Stimulated activated CD4-positive, alpha-beta T cell treated with anti-CD3 and anti-CD28 coated beads, Interleukin-2, amount 100 ng/mL, for 24 hours (primary cell): ENCODE measurements at places on chromosomes 12 and 14.

DNA sequence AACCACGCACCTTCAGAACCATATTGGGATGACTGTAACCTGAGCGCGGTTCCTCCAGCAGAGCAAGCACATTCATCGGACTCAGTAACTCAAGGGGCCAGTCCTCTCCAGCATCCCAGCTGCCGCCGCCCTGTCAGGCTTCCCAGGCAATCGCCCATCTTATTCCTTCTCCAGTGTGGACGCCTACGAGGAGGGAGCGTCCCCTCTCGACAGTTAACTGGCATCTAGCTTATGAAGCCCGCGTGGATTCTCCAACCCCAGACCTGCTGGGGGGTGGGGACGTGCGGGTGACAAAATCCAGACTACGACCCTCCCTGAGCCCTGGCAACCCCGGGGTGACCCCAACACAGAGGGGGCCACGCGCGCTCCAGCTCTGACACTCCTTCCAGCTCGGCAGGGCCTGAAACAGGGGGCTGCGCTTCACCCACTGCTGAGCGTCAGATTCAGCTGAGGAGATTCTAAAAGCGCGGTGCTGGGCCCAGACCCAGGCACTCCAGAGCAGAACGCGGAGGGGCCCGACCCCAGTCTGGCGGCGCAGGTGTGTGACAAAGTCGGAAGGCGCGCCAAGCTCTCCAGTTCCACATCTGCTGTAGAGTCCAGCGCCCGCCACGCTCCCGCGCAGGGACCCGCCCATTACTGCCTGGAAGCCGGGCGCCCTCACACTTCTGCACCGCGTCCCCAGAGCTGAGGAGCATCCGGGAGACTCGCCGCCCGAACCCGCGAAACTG lies 43.9 kb upstream of the ESR2 start:
- DNase-seq, result no peak

GRCh38 chr14:90630171-90630806 lies 185.9 kb downstream of the TTC7B start:
- no peak for DNase-seq

DNA sequence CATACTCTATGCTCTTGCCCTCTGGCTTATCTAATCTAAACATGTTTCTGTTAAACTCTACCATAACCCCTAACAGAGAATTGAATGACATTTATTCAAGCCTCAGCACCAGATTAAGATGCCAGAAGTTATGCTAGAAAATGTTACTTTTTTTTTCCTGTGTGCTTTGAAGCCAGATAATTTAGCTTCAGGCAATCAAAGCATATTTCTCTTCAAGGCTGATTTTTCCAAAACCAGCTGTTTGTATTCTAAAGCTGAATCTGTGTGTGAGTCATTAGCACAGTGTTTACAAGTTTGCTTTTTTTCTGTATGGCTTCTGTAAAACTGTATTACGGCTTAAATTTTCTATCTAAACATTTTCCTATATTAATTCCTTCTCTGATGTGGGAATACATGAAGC lies 326.1 kb downstream of the FSCB start:
- no peak for DNase-seq

- DNase-seq, result no peak
These were observed 28.7 kb downstream of the SMUG1 start for GRCh38 chr12:54160089-54160488.

DNA sequence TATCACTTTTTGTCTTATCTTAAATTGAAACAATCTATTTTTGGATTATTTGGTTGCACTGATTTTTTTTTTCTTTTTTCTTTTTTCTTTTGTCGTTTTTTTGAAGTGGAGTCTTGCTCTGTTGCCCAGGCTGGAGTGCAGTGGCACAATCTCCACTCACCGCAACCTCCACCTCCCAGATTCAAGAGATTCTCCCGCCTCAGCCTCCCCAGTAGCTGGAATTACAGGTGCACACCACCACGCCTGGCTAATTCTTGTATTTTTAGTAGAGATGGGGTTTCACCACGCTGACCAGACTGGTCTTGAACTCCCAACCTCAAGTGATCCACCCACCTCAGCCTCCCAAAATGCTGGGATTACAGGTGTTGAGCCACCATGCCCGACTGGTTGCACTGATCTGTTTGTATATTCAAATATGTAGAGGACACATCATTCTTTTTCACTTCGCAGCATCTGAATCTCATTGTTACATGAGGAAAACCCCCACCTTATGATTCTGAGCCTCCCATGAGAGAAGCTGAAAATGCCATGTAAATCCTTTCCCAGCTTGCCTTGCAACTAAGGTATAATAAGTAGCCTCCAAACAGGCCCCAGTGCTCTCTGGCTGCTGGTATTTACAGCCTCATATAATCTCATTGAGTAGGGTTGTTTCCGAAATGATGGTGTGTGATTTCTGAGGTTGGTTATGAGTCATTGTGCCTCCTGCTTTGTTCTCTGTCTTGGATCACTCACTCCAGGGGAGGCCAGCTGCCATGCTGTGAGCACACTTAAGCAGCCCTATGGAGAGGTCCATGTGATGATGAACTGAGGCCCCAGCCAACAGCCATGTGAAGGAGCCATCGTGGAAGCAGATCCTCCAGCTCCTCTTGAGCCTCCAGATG lies 5.2 kb upstream of the HSP90B1 start:
- DNase-seq, result peak; percentile 51

GRCh38 chr12:7114851-7115250 lies 5.8 kb upstream of the C1RL start:
- no peak for DNase-seq

GRCh38 chr12:113298861-113299545 lies 35.9 kb downstream of the SLC8B1 start:
- no peak for DNase-seq

- DNase-seq, result no peak
These were observed 23.8 kb downstream of the CFAP54 start for GRCh38 chr12:96513166-96513565.

DNA sequence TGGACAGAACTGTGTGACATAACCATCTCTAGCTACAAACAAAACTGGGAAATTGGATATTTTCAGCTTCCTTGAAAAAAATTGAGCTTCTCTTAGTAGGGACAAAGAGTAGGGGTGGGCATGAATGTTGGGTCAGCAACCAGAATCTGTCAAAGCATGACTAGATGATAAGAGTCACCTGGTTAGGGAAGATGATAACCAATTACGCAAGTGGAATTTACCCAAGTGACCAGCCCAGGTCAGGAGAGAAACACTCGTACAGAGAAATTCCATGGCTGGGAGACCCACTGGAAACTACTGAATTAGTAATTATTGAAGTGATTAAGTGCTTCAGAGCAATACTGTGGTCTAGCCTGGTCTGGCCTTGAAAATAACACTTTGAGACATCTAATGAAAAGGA lies 36.3 kb upstream of the C12orf75 start:
- no peak for DNase-seq

- DNase-seq, result no peak
These were observed 151.4 kb downstream of the SLC35F4 start for GRCh38 chr14:57714487-57714931.

GRCh38 chr12:50507930-50508329 lies 3.1 kb downstream of the DIP2B start:
- DNase-seq, result peak; percentile 21

DNA sequence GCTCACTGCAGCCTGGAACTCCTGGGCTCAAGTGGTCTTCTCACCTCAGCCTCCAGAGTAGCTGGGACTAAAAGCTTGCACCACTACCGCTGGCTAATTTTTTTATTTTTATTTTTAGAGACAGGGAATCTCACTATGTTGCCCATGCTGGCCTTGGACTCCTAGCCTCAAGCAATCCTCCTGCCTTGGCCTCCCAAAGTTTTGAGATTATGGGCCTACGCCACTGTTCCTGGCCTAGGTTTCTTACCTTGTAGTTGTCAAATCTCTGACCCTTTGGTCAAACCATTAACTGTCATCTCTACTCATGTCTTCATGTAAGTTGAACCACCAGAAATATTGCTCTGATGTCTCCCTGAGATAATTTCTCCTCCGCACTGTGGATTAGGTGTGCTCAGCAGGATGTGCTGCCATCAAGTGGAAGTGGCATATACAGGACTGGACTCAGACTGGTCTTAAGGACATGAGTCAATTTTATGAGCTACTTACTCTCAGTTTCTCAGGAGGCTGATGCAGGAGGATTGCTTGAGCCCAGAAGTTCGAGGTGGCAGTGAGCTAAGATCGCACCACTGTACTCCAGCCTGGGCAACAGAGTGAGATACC lies 28.5 kb downstream of the ACTR6 start:
- no peak for DNase-seq

GRCh38 chr12:57777911-57778310 lies 4.7 kb upstream of the TSFM start:
- DNase-seq, result no peak

DNA sequence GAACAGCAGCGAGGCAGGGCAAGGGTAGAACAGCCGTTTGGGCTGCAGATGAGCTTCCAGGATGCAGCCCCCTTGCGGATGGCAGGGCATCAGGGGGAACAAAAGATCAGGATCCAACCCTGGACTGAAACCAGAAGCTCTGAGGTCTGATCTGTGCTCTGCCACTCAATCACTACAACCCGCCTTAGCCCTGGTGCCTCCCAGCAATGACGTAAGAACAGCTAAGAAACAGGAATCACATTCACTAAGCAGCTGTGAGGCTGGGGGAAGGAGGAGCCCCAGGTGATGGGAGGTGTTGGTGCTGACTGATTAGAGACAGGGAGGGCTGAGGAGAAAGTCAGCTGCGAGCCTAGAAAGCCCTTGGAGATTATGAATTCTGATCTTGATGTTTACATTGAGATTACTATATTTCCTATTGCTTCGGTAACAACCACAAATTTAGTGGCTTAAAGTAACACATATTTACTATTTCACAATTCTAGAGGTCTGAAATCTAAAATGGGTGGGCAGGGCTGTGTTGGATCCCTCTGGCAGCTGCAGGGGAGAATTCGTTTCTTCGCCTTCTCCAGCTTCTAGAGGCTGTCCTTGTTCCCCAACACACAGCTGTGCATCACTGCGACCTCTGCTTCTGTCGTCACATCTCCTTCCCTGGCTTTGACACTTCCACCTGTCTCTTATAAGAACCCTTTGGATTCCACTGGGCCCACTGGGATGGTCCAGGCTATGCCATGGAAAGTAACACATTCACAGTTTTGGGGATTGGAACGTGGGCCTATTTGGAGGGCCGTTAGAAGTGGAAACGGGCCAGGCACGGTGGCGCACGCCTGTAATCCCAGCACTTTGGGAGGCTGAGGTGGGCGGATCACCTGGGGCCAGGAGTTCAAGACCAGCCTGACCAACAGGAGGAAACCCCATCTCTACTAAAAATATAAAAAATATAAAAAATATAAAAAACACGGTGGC lies 6.1 kb upstream of the CD9 start:
- no peak for DNase-seq

DNA sequence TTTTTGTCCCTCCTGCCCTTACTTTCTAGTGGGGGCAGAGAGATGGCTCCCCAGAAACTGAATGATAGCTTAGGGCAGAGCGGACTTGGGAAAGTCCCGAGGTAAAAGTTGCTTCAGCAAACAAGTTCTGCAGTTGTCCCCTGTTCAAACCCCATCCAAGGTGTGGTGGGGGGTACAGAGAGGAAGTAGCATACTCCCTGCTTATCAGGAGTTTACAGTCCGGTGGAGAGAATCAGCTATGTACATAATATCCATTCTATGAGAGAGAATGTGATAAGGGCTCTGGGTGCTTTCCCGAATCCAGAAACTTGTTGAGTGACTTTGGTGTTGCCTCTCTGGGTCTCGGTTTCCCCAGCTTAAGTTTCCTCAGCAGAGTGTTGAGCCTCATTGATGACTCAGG lies 40.4 kb upstream of the VRK1 start:
- no peak for DNase-seq

- no peak for DNase-seq
These were observed 66.4 kb upstream of the MAP1LC3B2 start for GRCh38 chr12:116492703-116493324.

GRCh38 chr14:92658684-92659083 lies 89.7 kb downstream of the LGMN start:
- DNase-seq, result no peak

- DNase-seq, result no peak
These were observed 108.7 kb upstream of the OTX2 start for GRCh38 chr14:56918849-56919574.

DNA sequence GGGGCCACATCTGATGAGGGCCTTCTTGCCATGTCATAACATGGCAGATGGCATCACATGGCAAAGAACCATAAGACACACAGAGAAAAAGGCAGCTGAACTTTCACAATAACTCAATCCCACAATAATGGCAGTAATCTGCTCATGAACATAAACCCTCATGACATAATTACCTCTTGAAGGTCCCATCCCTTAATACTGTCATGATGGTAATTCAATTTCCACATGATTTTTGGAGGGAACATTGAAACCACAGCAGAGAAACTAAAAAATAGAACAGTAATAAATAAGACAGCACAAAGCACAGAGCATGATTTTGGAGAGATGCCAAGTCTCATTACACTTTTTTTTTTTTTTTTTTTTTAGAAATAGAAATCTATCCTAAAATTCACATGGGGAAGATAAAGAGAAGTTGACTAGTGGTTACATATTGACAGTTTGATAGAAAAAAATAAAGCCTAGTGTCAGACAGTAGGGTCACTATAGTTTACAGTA lies 61.8 kb upstream of the ATF7IP start:
- no peak for DNase-seq
